ELF-1 (cell line): ENCODE measurements at places on chromosomes 2 and 18.
A peak's percentile ranks its signal among the peaks of the same experiment; 100 is the strongest.

DNA sequence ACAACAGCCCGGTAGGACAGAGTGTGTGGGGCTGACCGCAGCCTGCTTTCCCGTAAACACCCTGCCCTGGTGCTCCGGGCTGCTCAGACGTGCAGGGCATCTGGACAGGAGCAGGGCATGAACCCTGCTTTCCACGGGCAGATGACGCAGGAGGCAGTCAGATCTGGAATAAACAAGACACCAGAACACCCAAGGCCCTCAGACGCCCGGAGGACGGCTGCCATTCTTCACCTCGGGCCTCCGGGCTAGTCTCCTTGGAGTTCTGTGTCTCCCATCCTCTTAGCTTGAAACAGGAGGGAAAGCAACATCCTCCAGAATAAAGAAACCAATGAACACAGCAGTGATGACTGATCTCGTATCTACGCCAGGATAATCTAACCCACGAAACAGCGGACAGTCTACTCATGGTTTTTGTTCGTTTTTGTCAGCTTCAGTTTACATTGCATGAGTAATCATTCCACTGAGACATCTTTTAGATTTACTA lies 7.3 kb downstream of the PXDN start:
- no peak for DNase-seq

GRCh38 chr2:240213476-240214421 lies 73.3 kb upstream of the OTOS start:
- DNase-seq, result no peak

DNA sequence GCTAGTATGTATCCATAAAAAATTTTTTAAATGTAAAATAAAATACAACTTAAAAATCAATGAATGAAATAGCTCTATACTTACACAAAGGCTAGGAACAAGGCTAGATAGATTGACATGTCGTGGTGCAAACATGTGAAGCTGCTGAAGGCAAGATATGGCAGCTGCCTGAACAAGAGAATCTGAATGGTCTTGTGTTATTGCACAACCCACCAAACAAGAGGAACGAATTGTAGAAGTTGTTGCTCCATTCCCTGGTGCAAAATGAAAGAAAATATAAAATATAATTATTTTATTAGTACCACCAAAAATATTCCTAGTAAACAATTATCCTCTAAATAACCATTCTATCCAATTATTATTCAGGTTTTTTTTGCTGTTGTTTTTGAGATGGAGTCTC lies 46.4 kb downstream of the HEATR5B start:
- DNase-seq, result no peak

DNA sequence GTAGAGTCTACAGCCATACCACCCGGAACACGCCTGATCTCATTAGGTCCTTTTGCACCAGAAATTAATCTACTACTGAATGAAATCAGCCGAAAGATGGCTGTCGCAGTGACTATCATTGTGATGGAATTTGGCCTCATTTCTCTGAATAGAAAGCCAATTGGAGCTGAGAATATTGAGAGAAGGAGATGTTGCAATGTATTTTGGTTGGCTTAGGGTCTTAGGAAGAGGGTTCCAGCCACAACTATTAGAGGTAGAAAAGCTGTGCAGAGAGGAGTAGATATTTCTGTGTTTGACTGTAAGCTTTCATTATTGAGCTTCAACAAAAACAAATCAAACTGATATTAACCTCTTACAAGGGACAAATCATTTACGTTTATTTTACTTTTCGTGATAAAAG lies 98.1 kb downstream of the THSD7B start:
- no peak for DNase-seq

DNA sequence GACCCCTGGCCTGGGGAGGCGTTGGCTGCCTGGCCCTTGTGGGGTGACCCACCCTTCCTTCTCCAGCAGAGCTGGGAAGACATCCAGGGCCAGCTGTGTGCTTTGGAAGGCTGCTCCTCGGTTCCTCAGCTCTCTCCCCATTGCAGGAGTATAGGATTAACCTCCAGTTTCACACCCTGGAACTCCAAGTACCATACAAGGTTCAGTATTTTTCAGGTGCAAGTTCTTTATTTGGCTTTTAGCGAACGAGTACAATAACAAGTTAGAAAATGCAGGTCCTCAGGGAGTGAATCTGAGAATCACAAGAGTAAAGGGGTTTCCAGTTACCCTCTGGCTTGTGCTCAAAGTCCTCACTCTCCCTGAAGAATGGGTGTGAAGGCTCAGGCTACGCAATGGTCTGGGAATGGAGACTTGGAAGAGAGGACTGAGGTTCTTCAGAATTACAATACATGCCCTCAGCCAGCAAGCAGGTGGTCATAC lies 101.2 kb downstream of the APOB start:
- DNase-seq, result no peak

DNA sequence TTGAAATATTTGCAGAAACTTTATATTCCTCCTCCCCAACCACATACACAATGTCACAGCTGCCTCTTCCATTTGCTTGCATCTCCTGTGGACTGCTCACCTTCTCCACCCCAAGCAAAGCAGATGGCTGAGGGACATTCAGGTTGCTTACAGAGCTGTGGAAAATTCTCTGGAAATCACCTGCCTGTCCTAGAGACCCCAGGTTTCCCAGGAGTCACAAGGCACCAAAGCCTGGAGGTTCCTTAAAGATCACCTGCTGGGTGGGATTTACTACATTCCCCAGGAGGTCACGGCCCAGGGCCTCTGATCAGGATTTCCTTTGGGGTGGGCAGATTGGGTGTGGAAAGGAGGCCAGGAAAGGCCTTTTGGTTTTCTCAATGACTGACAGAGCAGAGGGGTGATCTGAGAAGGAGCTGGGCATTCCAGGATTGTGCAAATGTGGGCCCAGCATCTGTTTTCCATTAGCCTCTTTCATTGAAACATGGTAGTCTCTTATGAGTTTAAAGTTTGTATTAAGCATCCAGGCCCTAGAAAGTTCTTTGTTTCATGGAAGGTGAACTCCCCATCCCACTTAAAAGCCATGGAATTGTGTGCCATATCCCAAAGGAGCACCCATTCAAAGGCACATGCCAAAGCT lies 410.7 kb upstream of the TNP1 start:
- no peak for DNase-seq

DNA sequence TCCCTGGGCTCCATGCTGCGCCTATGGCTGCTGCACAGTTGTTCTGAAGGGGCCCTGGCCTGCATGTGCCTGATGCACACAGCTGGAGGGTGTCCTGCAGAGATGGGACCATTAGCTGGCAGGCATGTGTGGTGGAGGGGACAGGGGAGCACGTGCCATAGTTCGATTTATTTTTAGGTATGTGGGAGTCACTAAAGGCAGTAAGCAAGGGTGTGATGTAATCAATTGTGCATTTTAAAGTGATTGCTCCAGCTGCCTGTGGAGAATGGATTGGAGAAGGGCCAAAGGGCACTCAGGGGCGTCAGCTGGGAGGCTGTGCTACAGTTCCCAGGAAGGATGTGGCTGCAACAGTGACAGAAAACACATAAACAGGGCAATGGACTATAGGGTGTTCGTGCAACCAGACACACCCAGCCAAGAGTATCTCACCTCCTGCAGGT lies 205.1 kb downstream of the ARL4C start:
- DNase-seq, result no peak

DNA sequence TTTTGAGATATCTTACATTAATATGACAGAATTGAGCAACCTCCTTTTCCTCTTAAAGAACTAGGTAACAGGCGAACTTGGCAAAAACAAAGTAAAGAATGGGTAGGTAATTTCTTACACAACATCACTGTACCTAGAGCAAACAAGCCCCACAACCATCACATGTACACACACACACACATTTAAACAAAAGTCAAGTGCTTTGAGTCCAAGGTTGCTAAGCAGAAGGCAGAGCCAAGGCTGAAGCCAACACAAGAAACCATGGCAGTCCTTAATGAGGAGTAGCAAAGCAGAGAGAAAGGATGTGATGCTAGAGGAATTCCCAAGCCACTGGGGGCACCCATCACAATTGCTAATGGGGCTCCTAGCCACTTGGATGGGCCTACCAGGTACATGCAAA lies 164.1 kb downstream of the PAX3 start:
- DNase-seq, result no peak

DNA sequence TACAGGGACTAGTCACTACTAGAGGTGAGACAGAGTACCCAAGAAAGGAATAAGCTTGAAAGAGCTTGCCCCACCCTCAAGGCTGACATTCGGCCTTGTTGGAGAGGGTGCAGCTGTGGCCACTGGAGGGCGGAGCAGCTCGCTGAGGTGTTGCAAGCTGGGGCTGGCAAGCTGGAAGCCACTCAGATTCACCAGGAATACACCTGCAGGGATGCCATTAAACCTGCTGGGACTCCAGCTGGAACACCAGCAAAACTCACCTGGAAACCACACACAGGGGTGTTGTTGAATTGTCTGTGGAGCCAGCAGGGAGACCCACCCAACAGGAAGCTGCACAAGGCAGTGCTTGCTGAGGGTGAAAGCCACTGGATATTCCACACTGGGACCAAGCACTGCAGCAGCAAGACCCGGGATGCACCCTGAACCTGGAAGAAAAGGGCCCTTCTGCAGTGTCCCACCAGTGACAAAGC lies 26.1 kb downstream of the KCTD18 start:
- DNase-seq, result peak; percentile 73

DNA sequence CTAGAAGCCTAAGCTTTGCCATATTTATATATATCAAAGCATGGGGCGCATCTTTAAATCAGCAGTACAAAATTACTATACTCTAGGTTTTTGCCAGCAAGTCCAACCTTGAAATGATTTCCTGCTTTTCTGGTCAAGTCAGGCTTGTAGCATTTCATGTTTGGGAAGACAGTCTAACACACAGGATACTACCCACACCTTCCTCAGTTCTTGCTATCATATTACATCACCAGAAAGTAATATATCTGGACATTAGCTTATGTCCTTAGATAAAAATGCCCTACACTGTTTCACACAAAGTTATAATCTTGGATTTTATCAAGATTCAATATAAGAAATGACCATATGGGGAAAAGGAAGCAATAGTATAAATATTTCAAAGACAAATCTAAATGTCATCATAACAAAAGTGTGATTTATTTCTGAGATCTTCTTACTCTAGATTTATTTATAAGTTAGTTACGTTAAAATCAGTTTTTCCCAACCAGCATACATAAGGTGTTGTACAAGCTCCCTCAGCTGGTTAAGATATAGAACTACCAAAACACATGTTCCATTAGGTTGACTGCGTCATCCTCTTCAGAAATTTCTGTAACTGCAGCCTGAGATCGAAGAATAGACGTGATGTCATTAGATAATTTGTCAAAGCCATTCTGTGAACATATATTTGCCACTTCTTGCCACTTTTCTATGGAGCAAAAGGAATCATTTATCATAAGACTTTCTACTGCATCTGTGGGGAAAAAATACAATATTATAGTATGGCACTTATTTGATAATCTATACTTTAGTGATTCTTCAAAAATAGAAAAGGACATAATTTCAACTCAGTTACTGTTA lies 56.6 kb downstream of the CLHC1 start:
- DNase-seq, result no peak

DNA sequence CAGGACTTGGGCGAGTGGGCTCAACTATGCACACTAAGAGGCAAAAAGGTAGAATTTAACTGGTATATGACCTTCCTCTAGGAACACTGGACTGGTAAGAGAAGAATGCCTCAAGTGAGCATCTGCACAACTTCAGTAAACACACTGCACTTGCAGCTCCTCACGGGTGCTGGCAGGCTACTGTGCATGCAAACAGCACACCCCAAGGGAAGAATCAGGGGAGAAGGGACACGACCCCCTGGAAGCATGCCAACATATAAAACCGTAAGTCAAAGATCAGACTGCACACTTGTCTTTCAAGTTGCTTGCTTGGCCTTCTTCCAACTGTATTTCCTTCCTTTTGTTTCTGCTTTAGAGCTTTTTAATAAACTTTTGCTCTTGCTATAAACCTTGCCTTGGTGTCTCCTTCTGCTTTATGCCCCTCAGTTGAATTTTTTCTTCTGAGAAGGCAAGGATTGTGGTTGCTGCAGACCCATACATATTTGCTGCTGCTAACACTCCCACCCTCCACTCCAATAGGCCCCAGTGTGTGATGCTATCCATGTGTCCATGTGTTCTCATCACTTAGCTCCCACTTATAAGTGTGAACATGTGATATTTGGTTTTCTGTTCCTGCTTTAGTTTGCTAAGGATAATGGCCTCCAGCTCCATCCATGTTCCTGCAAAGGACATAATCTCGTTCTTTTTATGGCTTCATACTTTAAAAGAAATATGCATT lies 263.7 kb upstream of the SPOPL start:
- DNase-seq, result no peak

DNA sequence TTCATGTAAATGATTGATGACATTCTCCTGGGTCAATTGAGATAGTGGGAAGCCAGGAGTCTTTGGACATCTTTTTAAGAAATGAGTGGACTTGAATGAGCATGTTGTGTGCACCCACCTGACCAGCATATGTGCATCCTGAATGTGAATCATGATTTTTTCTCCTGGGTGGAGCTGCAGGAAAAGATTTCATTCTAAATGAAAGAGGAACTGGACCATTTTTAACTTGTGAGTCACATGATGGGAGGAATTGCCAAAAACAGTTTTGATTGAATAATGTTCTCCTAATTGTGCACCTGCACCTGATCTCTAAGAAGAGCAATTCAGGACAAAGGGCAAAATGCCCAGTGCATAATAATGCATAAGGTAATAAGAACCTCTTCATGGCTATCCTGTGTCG lies 32.3 kb downstream of the COPS8 start:
- DNase-seq, result no peak

DNA sequence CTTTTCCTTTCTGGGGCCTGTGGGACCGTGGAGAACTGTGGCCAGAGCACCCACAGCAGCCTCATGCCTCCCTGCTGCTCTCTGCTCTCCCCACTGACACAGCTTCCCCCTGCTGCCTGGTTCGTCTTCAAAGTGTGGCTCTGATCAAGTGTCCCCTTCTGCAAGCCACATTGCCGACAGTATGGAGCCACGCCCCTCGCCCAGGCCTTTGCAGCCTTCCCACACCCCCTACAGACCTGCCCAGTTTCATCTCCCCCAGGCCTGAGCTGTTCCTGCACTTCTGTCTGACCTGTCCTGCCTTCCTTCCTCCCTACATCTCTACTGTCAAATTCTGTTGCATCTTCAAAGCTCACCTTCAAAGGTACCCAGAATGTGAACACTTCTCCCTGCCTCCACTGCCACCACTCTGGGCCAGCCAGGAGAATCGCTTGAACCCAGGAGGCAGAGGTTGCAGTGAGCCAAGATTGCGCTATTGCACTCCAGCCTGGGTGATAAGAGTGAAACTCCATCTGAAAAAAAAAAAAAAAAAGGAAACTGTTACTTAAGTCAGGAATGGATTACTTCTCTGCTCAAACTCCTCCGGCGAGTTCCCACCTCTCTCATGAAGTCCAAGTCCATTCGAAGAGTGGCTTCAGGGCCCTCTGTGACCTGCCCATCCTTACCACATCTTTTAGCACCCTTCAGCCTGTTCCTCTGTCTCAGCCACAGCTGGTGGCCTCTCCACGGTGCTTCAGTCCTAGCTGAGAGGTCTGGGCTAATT lies 29.0 kb upstream of the CATIP start:
- peak; percentile 32 for DNase-seq
